ENCODE measurements at places on chromosomes 6 and 20.

GRCh38 chr6:159716247-159717096 is 10.8 kb upstream of the WTAP start:
- DNase-seq, result no peak

GRCh38 chr6:90072501-90072900 is 178.2 kb downstream of the GJA10 start:
- no peak for DNase-seq

DNA sequence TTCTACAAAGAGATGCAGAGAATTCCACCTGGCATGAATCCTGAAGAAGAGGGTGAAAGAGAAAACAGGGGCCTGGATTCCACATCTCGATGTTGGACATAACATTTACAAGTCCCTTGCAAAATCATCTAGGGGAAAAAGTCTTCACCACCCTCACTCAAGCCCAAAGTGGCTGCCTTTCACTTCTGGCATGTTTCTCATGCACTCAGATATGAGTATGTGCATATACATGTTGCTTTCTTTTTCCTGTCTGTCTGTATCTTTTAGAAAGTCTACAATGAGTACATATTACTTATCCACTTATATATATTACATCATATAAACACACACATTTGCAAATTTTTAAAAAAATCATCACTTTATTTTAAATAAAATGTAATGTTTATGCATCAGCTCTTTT is 159.3 kb downstream of the KIF6 start:
- no peak for DNase-seq

GRCh38 chr20:54565255-54565654 is 89.9 kb downstream of the DOK5 start:
- DNase-seq, result no peak

- no peak for DNase-seq
These were observed 218.7 kb downstream of the TRDN start for GRCh38 chr6:123418071-123418470.

GRCh38 chr6:166512567-166512966 is 73.9 kb downstream of the RAMACL start:
- DNase-seq, result no peak

DNA sequence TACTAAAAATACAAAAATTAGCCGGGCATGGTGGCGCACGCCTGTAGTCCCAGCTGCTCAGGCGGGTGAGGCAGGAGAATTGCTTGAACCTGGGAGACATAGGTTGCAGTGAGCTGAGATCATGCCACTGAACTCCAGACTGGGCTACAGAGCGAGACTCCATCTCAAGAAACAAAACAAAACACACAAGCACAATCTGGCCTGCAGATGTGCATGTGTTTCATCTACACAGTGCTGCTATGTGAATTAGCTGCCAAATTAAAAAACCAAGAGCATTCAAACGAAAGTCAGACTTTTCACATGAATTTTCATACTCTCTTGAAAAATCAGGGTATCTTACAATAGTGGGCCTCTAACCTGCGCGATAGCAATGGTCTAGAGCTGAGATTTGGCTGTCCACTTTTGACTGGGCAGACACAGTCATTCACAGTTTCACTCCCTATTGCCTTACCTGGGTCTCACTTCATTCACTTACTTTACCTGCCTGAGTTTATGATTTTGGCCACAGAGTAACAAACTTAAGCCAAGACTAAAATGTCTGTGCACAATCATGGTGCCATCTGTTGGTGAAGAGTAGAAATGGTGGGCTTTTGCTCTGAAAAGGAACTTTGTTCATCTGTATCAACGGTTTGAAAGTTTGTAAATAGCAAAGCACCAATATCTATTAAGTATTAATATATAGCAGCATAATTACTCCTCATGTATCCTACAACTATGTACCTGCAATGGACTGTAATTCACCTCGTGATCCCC is 138.5 kb upstream of the UST start:
- DNase-seq, result no peak

DNA sequence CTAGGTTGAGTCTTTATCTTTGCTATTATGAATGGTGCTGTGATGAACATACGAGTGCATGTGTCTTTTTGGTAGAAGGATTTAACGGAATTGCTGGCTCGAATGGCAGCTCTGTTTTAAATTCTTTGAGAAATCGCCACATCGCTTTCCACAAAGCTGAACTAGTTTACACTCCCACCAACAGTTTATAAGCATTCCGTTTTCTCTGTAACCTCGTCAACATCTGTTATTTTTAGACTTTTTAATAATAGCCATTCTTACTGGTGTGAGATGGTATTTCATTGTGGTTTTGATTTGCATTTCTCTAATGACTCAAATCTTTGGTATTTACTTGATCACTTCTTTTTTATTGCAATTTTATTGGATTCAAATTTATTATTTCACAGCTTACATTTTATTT is 117.4 kb upstream of the HDGFL1 start:
- no peak for DNase-seq

DNA sequence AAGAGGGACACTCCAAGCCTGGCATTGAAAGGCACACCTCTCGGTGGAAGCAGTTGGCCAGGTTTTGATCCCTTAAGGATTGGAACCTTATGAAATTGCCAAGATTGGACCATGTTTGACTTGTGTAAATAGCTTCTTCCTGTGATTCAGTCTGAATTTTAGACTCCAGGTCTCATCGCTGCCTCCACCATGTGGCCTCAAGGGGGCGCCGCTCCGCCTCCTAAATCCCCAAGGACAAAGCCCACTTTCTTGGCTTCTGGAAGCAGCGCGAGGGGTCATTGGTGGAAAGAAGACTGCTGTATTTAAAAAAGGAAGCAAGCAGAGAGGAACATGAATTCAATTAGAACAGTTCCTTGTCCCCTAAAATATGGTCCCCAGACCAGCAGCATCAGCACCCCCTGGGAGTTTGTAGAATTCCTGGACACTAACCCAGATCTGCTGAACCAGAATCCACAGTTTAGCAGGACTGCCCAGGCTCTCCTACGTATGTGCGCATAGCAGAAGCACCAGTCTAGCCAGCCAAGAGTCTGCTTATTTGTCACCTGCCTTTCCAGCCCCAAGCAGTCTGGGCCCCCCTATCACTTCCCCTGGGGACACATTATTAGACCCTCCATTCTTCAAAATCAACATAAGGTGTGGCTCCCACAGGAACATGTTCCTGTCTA is 108.5 kb downstream of the LY86 start:
- no peak for DNase-seq

- DNase-seq, result no peak
These were observed 172.4 kb downstream of the ADGB start for GRCh38 chr6:146770965-146771735.

- no peak for DNase-seq
These were observed 30.4 kb downstream of the GPLD1 start for GRCh38 chr6:24458941-24459340.

DNA sequence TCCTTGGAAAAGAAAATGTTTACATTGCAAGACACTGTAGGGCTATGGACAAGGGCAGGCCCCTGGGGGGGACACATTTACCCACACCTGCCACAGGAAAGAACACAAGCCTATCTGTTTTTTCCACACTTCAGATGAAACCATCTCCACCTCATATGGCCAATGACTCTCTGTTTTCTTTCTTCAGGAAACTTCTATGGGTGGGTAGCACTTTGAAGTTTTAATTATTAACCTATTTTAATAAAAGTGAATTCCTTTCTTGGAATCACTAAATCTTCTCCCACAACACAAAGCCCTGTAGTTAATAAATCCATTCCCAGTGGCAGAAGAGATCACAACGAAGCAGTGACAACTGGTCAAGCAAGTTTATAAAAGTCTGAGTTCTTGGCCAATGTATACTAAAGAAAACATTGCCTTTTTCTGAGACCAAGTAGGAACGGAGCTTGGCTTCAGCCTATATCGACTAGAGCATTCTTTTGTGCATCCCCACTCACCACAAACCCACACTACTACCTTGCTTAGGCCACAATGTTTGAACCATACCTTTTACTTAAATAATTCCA is 125.1 kb upstream of the CARMIL1 start:
- DNase-seq, result no peak

DNA sequence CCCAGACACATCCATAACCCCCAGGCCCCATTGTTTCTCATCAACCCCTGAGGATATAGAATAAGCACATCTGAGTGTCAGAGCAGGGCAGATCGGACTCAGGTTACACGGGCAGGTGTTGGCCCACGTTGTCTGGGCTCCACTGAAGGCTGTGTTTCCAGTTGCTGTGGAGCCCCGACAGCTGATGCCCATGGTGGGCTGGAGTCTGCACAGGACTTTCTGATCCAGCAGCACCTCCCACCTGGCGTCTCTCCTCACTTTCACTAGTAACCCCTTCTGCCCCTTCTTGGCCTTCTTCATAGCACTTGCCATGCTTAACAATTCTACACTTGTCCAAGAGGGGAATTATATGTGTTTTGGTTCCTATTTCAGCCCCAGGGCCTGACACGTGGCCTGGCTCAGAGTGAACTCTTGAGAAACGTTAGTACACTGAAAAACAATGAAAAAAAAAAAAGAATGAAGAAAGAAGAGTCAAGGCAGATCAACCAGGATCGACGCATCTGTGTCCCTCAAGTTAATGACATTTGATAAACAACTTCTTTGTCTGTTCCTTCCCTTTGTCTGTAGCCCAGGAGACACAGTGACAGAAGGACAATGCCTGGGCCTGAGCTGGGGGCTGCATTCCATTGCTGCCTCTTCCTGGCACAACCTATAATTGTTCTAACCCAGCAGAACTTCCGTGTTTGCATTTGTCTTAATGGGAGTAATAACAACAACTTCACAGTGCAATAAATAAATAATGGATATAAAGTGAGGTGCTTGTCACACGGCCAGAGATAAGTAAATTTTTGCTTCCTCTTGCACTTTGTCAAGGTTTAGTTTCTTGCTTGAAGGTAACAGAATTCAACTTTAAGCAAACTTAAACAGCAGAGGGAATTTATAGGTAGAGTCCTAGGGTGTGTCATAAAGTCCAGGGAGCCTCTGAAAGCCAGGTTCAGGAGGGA is 224.2 kb upstream of the SSTR4 start:
- DNase-seq, result no peak

DNA sequence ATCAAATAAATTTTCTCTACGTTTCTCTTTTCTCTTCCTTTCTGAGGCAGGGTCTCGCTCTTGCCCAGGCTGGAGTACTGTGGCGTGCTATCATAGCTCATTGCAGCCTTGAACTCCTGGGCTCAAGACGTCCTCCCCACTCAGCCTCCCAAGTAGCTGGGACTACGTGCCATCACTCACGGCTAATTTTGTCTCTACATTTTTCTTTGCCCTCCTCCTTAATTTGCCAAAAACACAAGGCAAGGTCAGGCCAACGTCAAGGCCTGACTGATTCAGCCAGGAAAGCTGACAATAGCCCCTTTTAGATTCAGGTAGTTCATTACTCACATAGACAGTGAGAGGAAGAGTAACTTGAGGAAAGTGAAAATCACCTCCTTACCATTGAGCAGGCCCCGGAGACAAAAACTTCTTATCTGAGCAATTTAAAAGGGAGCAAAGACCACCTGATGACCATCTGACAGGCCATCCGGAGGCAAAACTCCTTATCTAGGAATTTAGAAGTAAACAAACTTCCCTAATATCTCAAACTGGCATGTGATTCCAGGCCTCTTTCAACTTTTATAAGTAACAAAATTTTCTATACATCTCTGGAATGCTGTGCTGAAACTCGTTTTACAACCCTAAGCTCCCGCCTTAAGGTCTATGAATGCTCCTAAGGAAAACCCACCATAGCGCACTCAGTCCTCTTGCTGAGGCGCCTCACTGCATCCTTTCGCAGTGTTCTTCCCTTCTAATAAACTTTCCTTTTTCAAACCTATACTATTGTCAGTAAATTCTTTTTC is 42.1 kb upstream of the SRPK1 start:
- no peak for DNase-seq

DNA sequence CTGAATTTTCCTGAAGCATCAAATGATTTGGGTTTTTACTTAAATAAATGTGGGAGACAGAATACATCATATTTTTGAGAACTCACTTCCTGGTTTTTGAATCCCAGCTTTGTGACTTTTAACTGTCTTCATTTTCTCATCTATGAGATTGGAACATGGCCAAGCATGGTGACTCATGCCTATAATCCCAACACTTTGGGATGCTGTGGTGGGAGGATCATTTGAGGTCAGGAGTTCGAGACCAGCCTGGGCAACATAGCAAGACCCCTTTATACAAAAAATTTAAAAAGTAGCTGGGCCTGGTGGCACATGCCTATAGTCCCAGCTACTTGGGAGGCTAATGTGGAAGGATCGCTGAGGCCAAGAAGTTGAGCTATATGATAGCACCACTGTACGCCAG is 122.3 kb downstream of the QKI start:
- no peak for DNase-seq

DNA sequence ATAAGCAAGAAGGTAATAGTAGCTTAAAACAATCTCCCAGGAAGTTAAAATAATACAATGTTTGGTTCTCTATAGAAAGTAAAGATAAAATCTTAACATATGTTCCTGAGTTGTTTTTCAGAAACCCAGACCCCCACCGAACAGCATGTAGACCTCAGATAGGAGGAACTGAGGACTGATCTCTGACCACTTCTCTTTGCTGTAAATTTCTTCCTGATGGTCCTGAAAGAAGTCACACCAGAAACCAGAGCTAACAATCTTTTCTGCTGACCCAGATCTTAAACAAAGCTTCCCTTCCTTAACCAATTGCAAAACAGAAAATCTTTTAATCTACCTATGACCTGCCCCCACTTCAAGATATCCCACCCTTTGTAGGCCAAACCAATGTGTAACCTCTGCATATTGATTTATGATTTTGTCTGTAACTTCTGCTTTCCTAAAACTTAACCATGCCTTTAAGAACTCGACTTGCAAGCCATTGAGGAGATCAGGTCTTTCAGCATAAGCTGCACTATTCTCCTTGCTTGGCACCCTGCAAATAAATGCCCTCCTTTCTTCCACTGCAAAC is 21.9 kb upstream of the BEND6 start:
- DNase-seq, result no peak

DNA sequence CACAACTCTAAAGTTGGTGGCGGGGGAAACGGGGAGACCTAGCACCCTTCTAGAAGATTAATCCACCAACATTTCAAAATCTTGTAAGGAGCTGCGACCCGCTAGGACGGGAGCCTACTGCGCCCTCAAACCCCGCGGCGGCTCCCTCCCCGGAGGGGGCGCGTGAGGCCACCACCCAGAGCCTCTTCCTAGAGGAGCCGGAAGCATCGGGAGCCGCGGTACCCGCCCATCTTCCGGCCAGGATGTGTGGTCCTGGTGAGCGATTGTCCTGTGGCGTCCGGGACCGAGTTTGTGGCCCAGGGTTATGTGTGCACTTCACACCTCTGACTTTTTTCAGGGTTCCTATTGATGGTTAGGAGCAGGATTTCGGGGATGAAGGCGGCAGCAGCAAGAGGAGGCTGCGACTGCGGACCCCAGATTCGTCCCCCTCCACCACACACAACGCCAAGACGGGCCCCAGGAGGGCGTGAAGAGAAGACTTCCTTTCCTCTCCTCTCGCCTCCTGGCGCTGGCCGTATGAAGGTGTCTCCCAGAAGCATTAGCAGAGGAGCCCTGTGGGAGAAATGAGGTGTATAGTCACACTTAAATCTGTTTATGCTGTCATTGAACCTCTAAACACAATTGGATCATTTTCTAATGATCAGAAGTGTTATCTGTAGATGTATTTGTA is 10.7 kb downstream of the ZNF165 start:
- DNase-seq, result no peak

GRCh38 chr6:160379466-160379865 is 31.3 kb downstream of the SLC22A3 start:
- no peak for DNase-seq

- DNase-seq, result no peak
These were observed 2.3 kb downstream of the NR2E1 start for GRCh38 chr6:108168090-108168463.
